ENCODE measurements at places on chromosomes 16 and 17.

- H3K4me3 ChIP-seq: no peak overlapping the region
- H3K27me3 ChIP-seq: no peaks in the 10 kb centered on the region
- H3K4me1 ChIP-seq: peaks cover 2% of the 10 kb centered on the region
- H3K27ac ChIP-seq: no peak overlapping the region
- DNase-seq: no peak
These were observed 52.0 kb downstream of the TNFRSF13B start for GRCh38 chr17:16919663-16920627.

DNA sequence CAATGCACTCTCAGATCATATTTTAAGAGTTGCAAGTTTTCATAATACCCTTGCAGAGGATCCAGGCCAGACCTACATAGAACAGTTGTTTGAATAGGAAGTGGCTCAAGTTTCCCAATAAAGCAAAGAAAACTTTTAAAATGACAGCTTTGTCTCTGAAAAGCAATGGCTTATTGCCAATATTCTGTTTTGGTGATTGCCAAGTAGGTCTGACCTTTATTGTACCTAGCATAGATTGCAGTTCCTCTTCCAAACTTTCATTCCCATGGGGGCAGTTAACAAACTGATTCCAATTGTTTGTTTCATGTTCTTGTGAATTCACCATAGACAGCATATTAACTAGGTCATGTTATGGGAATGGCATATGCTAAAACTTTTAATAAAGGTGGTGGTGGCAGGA is 664.6 kb upstream of the CA10 start:
- no peak overlapping the region for H3K27ac ChIP-seq
- no peak for DNase-seq
- H3K4me3 ChIP-seq: no peak overlapping the region
- H3K27me3 ChIP-seq: no peaks in the 10 kb centered on the region
- H3K36me3 ChIP-seq: no peaks in the 10 kb centered on the region
- H3K4me1 ChIP-seq: no peaks in the 10 kb centered on the region

DNA sequence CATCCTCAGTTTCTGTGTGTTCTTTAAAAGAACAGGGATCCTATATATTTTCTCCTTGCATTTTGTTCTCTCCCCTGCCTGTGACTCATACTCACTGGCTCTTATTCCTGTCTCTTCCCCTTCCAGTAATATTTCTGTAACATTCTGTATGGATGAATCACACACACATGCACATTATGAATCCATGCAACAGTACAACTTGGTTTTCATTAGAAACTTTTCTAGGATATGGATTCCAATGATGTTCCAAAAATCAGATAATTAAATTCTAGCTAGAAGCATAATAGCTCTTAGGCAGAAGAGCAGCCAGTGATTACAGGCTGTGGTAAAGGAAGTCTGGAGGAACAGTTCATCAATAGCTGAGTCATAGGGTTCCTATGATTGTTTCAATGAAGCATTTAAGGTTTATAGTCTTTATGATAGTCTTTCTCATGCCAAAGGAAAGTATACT is 119.6 kb upstream of the PMFBP1 start:
- H3K4me3 ChIP-seq: no peak overlapping the region
- H3K27me3 ChIP-seq: no peaks in the 10 kb centered on the region
- no peaks in the 10 kb centered on the region for H3K36me3 ChIP-seq
- H3K27ac ChIP-seq: no peak overlapping the region

DNA sequence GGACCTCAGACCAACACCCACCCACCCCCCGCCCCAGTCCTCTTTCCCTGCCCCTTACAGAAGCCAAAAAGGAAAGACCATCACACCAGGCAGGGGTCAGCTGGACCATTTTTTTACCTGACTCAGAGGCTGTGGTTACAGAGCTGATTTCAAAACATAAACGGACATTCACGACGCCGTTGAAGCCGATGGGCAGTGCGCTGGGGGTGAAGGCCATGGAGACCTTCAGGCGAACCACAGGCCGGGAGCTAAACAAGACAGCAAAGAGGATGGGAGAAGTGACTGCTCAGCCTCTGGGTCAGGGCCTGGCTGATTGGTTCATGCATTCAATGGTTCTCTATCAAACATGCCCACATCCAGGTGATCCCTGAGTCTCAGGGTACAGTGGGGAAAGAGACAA is 24.1 kb downstream of the HASPIN start:
- no peak for DNase-seq
- H3K4me3 ChIP-seq: no peak overlapping the region
- H3K27me3 ChIP-seq: no peaks in the 10 kb centered on the region
- peaks cover 31% of the 10 kb centered on the region for H3K4me1 ChIP-seq

Data from activated CD8-positive, alpha-beta T cell treated with anti-CD3 and anti-CD28 coated beads for 36 hours (primary cell).